ENCODE measurements at places on chromosomes 13 and 19.
A peak's percentile ranks its signal among the peaks of the same experiment; 100 is the strongest.

GRCh38 chr13:101711307-101712025, 259.0 kb downstream of the ITGBL1 start:
- DNase-seq, result no peak

- no peak for DNase-seq
Observed at GRCh38 chr13:98503175-98504028, 73.5 kb downstream of the STK24 start.

DNA sequence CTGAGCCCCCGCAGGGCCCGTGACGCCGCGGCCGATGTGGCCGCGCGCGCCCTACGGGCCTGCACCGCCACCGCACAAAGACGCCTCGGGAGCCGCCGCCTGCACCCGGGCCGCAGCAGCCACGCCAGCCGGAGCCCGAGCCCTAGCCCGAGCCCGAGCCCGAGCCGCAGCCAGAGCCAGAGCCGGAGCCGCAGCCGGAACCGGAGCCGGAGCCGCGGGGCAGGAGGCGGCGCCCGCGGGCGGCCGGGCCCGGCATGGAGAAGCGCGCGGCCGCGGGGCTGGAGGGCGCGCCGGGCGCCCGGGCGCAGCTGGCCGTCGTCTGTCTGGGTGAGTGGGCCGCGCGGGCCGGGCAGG, 379 bp downstream of the LRP3 start:
- no peak for DNase-seq

GRCh38 chr13:31639443-31640163, 99.7 kb upstream of the RXFP2 start:
- no peak for DNase-seq

- DNase-seq, result no peak
Observed at GRCh38 chr13:21232599-21232998, 56.1 kb downstream of the MRPL57 start.

DNA sequence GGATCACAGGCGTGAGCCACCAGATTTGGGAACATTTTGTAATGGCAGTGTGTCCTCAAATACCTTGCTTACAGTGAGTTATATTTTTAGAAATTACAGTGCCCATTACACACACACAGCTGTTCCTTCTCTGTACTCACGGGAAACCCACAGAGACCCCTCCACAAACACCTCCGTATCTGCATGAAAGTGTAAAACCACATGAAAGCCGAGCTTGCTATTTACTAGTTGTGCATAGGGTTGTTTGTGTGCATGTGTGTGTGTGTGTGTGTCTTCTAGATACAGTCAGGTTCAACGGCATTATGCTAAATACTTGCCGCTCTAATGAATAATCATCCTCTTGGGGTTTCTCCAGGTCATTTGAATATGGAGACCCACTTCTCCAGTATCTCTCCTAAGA, 22.3 kb upstream of the LILRA2 start:
- no peak for DNase-seq

DNA sequence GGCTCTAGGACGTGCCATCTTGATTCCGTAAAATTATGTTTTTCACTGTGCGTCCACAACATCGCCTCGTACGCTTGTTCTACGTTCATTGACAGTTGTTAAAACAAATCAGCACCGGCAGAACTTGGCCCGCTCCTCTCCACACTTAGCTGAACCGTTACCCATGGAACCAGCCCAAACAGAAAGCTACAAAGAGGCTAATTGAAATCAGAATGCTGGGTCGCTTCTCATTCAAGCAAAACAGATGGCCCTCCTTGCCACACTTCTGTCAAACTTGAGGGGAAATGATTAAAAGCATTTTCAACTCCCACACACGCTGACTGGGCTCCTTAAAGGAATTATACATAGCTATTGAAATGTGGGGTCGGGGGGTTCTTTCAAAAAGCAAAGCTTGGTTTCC, 71.6 kb downstream of the TM9SF2 start:
- DNase-seq, result peak; percentile 70

- no peak for DNase-seq
Observed at GRCh38 chr13:97068151-97068550, 73.9 kb upstream of the OXGR1 start.

GRCh38 chr13:106911627-106912026, 343.7 kb upstream of the ARGLU1 start:
- no peak for DNase-seq

GRCh38 chr13:85525411-85525810, 273.8 kb downstream of the SLITRK6 start:
- DNase-seq, result no peak

DNA sequence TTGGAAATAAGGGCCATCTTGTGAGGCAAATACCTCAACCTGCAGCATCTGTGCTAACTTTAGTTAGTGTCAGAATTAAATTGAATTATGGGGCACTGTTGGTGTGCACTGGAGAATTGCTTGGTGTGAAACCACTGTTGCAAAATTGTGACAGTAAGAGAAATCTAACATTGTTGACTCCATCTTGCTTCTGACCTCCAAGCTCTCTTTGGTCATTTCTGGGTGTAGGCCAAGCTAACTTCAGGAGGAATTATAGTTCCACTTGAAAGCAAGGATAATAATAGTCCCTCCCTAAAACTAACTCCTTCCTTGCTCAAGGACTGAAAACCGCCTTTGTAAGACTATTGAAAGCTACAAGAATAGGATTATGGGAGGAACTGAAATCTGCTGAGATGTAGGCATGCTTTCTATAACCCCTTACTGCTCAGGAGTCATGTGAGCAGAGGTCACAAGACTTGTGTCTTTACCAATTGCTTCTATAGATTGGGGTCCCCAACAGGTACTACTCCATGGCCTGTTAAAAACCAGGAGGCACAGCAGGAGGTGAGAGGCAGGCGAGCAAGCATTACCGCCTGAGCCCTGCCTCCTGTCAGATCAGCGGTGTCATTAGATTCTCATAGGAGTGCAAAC, 24.9 kb upstream of the GAS6 start:
- DNase-seq, result no peak

GRCh38 chr13:79392882-79393563, 13.0 kb downstream of the RBM26 start:
- DNase-seq, result peak; percentile 86

GRCh38 chr13:75372517-75372916, 109.5 kb downstream of the TBC1D4 start:
- no peak for DNase-seq

DNA sequence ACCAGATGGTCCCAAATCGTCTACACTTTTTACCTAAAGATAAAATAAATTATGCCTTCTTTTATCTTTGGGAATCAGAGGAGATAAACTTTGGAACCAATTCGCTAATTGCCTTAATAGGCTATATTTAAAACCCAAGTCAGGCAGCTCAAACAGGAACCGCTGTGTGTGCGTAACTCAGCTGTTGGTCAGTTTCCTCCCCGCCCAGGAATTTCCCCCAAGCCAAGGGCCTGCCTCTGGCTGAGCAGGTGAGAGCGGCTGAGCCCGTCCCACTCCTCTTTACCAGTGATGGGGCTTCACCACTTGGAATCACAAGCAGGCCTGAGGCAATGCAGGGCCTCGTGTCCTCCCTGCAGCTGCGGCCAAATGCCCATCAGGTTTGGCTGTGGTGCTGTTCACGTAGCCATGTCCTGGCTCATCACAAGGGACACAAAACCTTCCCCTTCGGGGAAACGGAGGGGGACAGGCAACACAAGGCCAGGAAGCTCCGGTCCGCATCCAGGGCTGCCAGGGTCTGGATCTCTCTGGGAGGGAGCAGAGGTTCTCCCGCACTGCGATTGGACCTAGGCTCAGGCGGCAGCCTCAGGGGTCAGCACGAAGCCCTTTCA, 503 bp upstream of the SLC7A9 start:
- DNase-seq, result no peak

- no peak for DNase-seq
Observed at GRCh38 chr19:511101-511851, 4.0 kb downstream of the TPGS1 start.

DNA sequence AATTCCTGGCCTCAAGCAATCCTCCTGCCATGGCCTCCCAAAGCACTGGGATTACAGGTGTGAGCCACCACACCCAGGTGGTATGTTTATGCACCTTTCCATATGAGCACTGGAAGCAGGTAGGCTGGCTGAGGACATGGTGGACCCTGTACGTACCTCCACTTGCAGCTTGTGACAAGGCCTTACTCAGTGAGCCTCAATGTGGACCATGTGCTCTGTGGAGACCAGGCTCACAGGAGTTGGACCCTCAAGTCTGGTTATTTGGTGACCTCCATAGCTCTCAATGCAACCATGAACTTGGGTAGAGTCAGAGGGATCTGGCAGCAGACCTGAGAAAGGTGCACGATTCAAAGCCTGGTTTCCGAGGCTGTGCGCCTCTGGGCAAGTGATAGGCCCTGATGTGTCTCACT, 5.5 kb downstream of the ACP4 start:
- DNase-seq, result no peak

DNA sequence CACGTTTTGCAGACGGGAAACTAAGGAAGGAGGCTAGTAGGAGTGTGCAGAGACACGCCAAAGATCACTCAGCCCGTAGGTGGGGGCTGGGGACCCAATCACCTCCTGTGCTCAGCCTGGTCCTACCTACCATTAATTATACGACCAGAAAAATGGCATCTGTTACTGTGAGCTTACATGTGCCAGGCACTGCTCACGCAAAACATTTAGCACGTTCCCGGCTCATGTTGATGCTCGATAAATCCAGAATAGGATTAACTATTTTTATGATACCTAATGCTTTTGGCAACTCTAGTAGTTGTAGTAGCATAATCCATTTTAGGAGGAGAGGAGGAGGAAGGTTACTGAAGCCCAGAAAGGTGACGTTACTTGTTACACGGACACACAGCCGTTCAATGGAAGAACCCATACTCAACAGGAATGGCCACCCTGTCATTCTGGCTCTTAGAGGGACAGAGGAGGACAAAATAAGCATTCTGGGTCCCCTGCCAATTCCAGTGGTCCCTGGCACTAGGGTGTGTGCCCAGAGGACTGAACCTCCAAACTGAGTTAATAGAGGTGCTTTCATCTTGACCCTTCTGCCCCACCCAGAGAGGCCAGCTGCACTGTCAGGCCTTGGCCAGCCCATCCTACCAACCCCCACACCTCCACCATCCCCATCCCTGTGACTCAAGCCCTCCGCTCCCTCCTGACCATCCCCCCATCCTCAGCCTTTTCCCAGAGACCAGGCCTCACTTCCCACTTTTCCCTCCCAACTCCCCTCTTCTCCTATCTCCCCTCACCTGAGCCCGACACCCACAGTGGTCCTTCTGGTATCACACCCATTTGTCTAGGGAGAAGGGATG, 5.0 kb upstream of the EML2 start:
- no peak for DNase-seq

GRCh38 chr13:94087100-94087499, 392.4 kb downstream of the DCT start:
- no peak for DNase-seq

GRCh38 chr19:12482509-12482886, 2.1 kb downstream of the ZNF709 start:
- no peak for DNase-seq

- peak; percentile 67 for DNase-seq
Observed at GRCh38 chr13:33494596-33495204, 209.1 kb upstream of the STARD13 start.

- no peak for DNase-seq
Observed at GRCh38 chr19:41478875-41479756, 36.2 kb downstream of the ERICH4 start.

DNA sequence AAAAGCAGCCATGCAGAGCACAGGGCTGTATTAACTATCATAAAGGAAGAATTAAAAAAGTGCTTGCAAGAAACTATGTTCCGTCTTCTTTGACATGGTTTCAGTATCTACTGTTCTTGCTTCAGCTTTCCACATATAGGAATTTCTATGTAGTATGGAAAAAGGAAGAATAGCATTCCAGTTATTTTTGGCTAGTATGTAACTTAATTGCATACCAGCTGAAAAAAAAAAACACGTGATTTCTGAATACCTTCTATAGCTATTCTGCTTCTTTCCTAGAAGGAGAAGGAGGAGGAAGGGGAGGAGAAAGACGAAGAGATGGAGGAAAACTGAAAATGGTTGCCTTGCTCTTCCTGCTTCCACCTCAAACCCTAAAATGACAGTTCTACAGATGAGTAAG, 619.0 kb downstream of the KCTD12 start:
- no peak for DNase-seq

GRCh38 chr13:31311921-31312320, 112.1 kb downstream of the B3GLCT start:
- DNase-seq, result no peak

- no peak for DNase-seq
Observed at GRCh38 chr13:39253774-39254173, 215.5 kb downstream of the NHLRC3 start.

DNA sequence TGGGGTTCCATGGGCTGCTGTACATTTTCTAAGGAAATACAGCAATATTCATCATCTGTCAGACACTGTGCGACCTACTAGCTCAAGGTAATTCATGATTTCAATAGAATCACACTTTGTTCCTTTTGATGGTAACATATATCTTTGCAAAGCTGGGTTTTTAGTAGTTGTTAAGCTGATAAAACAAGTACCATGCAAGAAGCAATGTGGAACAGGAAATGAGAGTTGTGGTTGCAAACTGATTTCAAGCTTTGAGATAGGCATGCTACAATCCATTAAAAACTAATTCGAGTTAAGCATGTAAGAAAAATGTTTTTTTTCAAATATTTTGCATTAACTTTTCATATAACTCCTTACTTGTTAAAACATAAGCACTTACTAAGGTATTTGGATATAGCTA, 6.8 kb upstream of the MBNL2 start:
- DNase-seq, result no peak

GRCh38 chr13:25574437-25575411, 202.9 kb downstream of the ATP8A2 start:
- DNase-seq, result peak; percentile 75

GRCh38 chr19:49097453-49098288, 12.4 kb downstream of the SNRNP70 start:
- peak; percentile 51 for DNase-seq

- DNase-seq, result no peak
Observed at GRCh38 chr13:21120191-21120590, 56.2 kb downstream of the SKA3 start.

DNA sequence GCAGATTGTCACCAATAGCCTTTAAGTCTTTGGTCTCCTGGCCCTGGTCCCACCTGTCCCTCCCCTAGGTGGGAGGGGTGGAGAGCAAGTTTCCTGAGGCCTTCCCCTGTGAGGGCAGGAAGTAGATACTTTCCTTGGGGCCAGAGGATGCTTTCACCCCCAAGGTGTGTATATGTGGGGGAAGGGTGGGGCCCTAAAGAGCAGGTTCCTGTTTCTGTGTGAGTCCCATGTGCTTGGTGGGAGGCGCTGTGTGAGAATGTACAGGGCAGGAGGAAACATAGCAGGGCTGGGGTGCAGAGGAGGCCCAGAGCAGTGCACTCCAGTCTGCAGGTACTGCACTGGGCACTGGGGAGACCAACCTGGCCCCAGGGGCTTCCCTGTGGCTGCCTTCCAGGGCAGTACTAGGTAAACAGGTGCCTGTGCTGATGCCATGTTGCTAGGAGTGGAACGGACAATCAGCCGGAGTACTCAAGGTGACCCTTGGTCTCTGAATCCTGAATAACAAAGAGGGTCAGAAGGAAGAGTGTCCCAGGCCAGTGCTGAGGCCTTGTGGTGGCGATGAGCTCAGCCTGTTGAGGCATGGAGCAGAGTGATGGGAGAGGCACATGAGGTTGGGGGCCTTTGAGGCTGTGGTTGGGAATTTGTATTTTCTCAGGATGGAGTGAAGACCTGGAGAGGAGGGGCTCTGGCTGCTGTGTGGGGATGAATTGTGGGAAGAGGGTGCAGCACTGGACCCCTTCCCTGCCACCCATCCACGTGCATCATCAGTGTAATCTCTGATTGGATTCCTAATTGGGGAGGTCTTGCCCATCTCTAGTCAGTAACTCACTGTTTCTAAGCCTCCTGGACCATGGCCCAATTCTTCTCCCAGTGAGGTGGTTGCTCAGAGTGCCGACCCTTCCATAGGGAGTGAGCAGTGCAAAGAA, 5.1 kb downstream of the EGLN2 start:
- no peak for DNase-seq

All from RCC 7860 (cell line).